CD4-positive, alpha-beta T cell treated with Interleukin-4 for 1 hour (primary cell): ENCODE measurements at places on chromosomes 2 and 18.

DNA sequence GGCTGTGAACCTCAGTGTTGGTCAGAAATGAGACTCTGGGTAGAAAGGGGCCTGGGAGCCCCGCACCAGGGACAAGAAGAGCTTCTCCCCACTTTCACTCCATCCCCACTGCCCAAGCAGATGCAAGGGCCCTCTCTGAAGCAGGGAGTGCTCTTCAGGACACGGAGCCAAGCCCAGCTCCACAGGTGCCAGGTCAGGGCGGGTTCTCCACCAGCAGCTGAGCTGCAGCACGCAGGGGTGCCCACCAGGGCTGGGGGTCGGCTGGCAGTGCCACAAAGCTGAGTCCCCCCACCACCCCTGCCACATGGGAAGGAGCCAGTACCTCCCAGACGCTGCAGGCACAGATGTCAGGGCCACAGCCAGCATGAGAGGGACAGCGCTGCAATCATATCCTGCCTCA is 106.2 kb downstream of the INHBB start:
- no peak for DNase-seq

DNA sequence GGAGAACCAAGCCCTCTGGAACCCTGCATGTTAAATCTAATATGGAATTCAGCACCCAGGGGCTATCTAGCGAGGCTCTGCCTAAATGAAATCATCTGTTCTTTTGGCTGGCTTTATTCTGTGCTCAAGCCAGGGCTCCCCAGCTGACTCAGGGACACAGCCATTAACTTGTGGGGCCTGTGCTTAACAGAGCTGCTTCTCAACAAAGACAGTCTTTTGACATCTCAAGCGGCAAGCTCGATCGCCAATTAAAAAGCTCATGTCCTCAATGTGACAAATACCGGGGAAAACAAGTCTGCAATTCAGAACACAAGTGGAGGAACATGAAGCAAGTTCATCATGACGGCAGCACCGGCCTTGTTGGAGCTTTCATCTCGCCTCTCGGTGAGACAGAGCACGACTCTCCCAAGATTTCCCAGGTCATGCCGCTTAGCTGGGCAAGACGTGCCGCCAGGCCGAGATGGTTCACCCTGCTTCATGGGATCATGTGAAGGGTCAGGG is 64.9 kb downstream of the KLHL29 start:
- no peak for DNase-seq

- no peak for DNase-seq
Measured at GRCh38 chr2:129821445-129821844, 158.0 kb upstream of the RAB6C start.

DNA sequence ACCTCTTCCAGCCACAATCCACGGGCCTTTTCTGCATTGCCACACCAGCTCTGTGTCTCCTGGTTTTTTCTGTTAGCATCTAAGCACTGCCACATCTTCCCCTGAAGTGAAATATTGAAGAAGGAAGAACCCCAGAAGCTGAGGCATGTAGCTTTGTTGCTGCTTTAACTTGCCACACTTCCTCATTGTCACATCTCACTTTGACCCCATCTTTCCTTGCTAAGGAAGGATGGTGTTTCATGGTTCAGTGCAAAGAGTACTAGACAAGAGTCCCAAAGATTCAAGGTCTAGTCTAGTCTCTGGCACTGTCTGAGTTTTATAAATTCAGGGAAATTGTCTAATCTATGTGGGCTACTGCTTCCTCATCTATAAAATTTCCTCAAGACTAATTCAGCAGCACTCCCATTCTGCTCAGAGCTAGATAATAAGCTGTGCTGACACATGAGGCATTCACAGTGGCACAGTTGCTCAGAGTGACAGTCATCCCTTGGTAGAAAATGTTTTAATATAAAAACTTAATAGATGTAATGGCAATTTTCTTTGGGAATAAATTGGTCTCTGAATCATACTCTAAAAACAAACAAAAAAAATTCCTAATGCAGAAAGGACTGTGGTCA is 483.0 kb upstream of the ID2 start:
- no peak for DNase-seq

DNA sequence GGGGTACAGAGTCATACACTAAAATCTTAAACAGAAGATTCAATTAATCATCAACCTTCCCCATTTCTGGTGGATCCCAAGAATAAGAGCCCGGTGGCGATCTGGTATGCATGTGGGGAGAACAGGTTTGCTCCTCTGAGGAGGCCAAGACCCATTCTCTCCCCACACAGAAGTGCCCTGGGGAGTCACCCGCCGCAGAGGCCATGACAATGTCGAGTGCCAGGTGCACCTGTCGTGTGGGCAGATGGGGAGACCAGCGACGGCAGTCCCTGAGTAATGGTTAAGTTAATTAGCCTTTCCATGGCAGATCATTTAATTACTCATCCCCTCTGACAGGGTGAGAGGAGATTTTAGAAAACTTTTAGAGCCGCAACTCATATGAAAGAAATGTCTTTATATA is 345.0 kb downstream of the NCKAP5 start:
- DNase-seq = no peak

GRCh38 chr18:28816155-28816554 is 639.2 kb upstream of the CDH2 start:
- DNase-seq = no peak

DNA sequence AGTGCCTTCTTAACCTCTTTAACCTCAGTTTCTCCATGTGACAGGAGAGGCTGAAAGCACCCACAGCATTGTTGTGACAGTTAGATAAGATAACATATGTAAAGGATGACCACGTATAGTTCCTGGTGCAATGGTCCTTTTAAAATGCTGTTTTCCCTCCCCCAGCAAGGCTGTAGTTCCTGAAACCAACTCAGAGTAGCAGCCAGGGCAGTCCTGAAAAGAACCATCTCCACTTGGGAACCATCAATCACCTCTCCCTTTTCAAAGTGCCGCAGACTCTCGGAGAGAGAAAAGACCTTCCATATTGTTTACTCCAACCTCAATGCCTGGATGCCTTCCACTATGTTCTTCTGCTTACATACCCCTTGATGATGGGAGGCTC is 158.8 kb downstream of the DDX1 start:
- DNase-seq = no peak

DNA sequence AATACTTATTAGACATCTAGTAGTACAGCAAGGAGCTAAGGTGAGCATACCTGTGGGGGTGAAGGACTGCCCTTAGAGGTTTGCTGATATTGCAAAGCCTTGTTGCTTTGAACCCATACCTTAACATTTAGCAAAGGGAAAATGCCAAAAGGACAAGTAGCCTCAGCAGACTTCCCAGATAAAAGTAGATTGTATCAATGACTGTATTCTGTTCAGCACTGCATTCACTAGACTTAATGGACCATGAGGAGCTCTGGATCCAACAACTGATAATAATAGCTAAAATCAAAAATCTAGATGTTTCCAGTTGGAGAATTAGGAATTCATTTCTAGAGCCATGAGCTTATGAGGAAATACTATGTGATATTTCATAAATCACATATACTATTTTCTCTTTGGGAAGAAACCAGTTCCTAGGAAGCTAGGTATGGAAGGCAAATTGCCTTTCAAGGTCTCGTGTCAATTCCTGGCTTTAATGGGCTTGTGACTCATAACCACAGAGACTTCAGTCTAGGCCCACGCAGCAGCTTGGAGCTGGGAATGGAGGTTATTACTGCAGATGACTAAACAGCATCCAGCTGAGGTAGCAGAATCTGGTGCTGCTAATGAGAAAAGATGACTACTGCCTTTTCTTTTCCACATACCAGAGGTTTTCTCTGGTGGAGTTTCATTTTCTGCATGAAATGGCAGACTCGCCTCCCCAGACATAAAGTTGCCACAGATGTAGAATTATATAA is 191.2 kb upstream of the NABP1 start:
- DNase-seq = no peak

DNA sequence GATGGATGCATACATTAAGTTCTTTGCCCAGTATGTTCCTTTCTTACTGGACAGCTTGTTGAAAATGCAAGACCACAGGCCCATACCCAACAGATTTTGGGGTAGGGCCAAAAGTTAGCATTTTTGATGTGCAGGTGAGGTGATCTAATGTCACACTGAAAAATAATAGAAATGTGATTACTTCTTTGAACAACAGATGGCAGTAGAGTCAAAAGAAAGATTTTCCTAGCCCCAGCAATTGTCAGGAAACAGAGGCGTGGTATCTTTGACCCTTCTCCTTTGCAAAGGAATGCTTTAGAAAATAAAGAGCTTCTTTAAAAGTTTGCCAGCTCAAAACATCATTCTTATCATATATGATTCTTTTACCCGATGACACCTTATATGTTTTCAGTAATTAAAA is 343.6 kb upstream of the SYT4 start:
- peak; percentile 1 for DNase-seq

- DNase-seq = no peak
Measured at GRCh38 chr18:25244170-25244569, 107.8 kb downstream of the ZNF521 start.

GRCh38 chr2:43218155-43218701 is 8.2 kb downstream of the ZFP36L2 start:
- DNase-seq = no peak

- DNase-seq = no peak
Measured at GRCh38 chr2:8230466-8230865, 451.4 kb upstream of the ID2 start.

GRCh38 chr2:227164763-227165291 is 403 bp downstream of the COL4A3 start:
- no peak for DNase-seq

- no peak for DNase-seq
Measured at GRCh38 chr2:233934524-233934923, 17.4 kb downstream of the TRPM8 start.

GRCh38 chr2:101811226-101812015 is 113.9 kb downstream of the MAP4K4 start:
- no peak for DNase-seq

DNA sequence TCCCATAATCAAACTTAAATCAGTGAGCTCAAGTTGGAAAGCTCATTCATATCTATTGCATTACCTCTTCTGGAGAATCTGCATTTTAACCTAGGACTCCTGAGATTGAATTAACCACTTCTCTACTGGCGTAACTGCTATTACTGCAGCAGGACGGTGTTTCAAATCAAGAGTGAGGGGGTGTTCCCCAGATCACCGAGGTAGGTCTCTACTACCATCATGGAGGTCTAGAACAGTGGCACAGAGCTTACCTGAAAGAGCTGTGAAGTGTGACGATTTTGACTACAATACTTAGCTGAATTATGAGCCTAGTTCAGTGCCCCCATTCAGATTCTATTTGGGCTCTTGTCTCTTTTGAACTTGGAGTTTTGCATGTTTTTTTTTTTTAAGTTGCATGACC is 119.5 kb downstream of the POLE4 start:
- no peak for DNase-seq

DNA sequence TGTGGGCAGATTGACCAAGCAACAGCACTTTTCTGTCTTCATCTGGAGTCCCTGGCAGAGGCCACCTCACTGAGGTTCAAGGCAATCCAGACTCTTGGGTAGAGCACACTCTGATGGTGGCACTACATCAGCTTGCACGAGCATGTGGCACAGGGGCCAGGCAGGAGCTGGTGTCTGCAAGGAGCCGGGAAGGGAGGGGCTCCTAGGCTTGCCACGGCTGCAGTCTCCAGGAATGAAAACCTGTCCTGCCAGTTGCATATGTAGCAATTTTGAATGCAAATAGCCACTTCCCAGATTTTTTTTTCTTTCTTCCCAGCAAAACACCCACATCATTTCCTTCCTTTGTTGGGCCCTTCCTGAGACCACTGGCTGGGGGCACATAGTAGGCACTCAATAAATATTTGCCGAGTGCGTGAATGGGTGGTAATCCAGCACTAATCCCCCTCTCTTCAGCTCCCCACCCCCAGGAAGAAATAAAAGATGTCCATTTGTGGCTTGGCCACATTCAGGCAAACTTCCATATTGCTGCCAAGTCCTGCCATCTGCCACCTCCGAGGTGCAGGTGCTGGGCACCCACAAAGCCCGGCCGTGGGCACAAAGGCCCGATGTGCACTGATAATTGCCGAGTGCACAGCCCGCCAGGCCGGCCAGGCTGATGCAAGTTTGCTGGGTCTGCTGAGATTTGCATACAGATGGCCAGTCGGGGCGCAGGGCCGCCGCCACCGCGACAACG is 72.4 kb downstream of the MYCN start:
- no peak for DNase-seq

DNA sequence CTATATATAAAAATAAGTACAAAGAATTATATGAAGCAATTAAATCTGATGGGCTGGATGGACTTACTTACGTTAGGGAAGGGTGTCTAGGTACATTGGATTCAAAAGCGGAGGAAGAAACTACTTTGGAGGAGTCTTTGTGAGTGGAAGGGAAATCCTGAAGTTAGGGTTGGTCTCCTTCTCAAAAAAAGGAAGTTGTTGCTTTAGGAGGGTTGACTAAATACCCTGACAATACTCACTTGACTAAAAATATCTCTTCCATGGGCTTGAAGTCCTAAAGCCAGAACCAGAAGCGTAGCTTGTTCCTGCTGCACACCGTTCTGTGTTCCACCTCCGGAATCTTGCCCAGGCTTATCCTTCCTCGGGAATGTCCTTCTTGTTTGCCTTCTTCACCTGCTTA is 143.3 kb upstream of the ZEB2 start:
- DNase-seq = no peak

DNA sequence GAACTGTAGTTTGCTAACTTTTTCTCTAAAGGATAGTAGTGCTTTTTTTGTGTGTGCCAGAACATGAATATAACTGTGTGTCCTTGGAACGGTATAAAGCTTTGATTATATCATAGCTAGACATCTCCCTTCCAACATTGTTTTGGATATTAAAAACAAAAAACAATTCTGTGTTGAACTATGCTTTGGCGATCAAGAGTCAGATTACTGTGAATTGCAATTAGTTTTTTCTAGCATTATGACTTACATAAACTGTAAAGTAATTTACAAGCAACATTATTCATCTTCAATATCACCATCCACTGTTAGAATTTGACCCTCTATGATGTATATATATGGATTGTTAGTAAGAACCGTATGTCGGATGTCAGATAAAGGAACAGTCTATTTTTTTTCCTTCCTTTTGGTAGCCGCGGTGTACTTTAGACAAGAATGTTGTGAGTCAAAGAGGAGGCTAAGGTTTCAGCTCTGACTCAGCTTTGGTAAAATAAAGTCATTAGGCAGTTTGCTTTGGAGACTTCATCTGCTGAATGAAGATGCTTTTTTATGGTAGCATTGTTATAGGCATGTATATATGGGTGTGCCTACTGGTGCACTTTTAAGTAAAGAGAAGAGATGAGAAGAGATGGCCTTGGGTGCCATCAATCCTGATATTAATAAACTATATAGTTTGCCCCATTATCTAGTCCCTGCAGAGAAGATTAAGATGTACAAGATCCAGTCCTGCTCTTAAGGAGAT is 76.4 kb downstream of the LTBP1 start:
- no peak for DNase-seq
